ENCODE measurements at places on chromosomes 2 and 18.

GRCh38 chr18:77116201-77117080 is 16.1 kb downstream of the MBP start:
- DNase-seq = no peak

DNA sequence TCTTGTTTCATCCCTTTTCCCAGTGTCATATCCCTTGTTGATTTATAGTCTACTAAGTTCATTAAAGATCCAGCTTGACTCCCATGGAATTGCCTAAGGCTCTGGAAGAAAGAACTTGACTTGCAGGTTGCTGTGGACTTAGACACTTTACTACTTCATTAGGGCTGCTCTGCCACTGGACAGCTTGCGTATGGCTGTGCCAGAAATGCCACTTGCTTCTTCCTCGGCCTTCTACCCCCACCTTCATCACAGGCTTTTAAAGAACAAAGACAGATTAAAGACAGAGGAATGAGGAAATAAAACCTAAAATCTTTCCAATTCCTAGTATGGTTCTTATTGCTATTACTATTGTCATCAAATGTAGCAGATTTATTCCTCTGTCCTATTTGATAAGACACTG is 591.7 kb downstream of the BCL11A start:
- DNase-seq = no peak

DNA sequence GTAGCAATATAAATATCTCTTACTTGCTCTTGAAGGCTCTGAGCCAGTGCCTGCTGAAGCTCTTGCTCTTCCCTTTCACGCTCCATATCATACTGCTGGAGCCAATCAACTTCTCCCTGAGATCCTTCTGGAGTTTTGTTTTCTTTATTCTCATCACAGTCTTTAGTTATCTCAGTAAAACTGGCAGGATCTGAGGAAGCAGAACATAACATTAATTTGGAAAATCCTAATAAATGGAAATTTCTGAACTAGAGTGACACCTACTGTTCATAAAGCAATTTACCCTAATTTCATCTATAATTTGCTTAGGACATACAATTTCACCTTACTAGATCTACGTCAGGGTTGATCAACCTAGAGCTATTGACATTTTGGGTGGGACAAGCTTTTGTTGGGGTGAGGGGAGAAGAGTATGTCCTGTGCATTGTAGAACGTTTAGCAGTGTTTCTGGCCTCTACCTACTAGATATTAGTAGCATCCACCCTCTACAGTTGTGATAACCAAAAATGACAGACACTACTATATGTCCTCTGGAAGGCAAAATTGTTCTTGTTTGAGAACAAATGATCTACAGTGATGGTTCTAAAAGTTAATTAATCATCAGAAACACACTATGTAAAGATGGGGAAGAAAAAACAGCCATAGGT is 47.2 kb downstream of the VIL1 start:
- peak; percentile 30 for DNase-seq

- DNase-seq = peak; percentile 13
These were observed at the start of gene ASXL3 for GRCh38 chr18:33577685-33578517. Gene ASXL3 (plus strand): TSS chr18:33578219. CDS start chr18:33578632, 413 bp downstream.

DNA sequence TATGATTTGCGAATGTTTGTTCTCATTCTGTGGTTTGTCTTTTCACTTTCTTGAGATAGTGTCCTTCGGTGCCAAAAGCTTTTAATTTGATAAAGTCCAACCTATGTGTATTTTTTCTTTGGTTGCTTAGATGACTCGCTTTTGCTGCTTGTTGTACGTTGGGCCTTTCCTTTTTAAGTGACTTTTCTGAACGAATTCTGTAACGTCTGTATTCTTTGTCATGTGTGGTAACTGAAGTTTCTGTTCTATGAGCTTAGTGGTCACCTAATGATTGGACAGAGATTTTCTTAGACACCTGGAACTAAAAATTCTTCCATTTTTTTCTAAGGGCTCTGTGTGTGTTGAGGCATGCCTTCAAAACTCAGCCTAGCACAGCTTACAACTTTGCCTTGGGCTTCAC is 19.6 kb upstream of the PROKR1 start:
- DNase-seq = no peak

GRCh38 chr2:42663828-42664227 is 95.4 kb downstream of the MTA3 start:
- no peak for DNase-seq

DNA sequence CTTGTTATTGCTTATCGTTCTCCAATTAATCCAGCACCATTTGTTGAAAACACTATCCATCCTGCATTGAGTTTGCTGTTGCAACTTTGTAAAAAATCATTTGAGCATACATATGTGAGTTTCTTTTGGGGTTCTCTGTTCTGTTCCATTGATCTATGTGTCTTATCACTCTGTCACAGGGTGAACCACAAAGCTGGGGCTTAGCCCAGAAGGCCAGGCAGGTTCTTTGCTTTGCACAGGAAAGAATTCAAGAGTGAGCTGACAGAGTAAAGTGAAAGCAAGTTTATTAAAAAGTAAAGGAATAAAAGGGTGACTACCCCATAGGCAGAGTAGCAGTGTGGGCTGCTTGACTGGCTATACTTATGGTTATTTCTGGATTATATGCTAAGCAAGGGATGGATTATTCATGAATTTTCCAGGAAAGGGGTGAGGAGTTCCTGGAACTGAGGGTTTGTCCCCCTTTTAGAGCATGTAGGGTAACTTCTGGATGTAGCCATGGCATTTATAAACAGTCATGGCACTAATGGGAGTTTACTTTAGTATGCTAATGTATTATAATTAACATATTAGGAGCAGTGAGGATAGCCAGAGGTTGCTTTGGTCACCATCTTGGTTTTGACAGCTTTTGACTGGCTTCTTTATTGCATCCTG is 46.8 kb downstream of the RNF138 start:
- no peak for DNase-seq

DNA sequence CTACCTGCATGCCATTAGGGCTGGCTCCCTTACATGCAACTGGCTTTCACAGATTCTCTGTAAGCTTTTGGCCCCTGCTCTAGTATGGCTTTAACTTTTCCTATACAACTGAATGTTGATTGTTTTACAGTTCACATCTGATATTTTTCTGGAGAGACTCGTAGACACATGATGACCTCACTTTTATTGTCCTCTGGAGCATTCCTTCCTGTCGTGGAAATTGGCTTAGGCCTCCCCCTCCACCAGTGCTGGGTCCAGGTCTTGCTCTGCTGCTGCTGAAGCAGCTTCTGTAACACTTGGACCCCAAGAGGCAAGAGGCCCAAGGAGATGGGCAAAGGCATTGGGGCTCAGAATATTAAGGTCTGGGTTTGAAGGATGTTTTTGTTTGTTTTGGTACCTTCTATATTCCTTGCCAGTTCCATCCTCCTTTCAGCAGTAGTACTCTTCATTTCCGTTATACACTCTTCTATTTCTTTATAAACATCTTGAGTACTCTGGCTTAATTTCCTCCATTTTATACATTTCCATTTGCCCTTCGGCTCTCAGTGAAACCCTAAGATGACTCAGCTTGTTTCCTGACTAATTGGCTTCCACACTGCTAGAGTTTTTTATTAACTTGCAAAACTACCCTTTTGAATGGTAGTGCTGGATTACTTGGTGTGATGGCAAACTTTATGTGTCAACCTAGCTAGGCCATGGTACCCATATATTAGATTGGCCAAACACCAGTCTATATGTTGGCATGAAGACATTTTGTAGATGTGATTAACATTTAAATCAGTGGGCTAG is 219.8 kb downstream of the CDCA7 start:
- no peak for DNase-seq

DNA sequence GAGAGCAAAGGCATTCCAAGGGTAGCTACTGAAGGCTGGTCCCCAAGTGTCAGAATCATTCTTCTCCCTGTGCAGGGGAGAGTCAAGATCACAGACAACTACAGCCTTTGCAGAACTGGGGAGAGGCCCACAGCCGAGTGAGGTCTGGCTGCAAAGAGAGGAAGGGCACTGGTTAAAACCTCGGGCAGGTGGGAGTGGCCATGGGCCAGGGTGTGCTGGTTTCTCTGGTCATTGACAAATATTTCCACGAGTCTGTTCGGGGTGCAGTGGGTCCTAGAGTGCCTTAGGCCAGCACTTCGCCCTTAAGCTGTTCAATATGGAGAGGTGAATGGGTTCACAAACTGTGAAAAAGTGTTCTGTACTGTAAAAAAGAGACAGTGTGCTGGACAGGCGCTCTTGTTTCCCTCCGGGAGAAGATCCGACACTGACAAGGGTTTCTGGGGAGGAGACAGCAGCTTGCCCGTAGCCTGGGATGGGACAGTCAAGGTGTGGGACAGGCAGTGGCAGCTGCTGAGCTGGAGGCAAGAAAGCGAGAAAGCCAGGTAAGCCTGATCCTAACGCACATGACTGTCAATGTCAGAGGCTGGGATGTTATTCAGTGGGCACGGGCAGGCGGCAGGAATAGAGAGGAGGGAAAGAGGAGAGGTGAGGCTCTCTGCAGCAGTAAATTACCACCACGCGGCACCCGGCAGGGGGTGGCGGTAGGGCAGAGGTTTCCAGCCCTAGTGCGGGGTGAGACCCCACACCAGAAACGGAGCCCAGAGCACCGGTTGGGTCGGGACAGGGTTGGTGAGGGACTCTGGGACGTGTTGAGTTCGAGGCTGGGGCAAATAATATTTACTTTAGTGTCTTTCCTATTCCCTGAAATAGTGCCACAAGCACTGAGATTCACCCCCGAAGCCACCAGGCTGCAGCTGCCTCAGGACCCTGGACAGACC is 2.0 kb downstream of the NPPC start:
- no peak for DNase-seq
